Daoy (cell line): ENCODE measurements at places on chromosomes 12 and 14. TPM values are rescaled to one million over a fixed set of nuclear protein-coding genes. Genes with fewer than 3 reads are reported as not detected.

Gene CD69
- 0.12 and 0.57 TPM in 2 replicates for total RNA-seq

Gene PPP4R4
- total RNA-seq, result 7.1 and 17.6 TPM in 2 replicates

Gene KRT82
- not detected in 2 replicates for total RNA-seq

Gene TAS2R19
- 9.0 TPM in 1 of 2 replicates, not detected in the other for total RNA-seq

Gene PIANP
- 0.06 TPM in 1 of 2 replicates, not detected in the other for total RNA-seq

Gene NRIP2
- not detected in 2 replicates for total RNA-seq

Gene PUS1
- 43.8 and 53.5 TPM in 2 replicates for total RNA-seq

Gene ADAM21
- 0.12 and 0.40 TPM in 2 replicates for total RNA-seq

Gene NUAK1
- 30.1 and 31.3 TPM in 2 replicates for total RNA-seq

Gene PMCH
- not detected in 2 replicates for total RNA-seq

Gene RFLNA
- 63.9 and 65.9 TPM in 2 replicates for total RNA-seq

Gene SERPINA12
- total RNA-seq, result not detected in 2 replicates

Gene HPD
- total RNA-seq, result not detected in 2 replicates

Gene PRR4
- 0.74 TPM in 1 of 2 replicates, not detected in the other for total RNA-seq

Gene DBX2
- total RNA-seq, result not detected in 2 replicates

Gene PGF
- 4.4 and 8.0 TPM in 2 replicates for total RNA-seq

Gene NELL2
- total RNA-seq, result 19.9 and 28.0 TPM in 2 replicates
